CD8-positive, alpha-beta memory T cell (primary cell): ENCODE measurements at places on chromosomes 6 and 20. TPM values are rescaled to one million over a fixed set of nuclear protein-coding genes. Genes with fewer than 3 reads are reported as not detected.

DNA sequence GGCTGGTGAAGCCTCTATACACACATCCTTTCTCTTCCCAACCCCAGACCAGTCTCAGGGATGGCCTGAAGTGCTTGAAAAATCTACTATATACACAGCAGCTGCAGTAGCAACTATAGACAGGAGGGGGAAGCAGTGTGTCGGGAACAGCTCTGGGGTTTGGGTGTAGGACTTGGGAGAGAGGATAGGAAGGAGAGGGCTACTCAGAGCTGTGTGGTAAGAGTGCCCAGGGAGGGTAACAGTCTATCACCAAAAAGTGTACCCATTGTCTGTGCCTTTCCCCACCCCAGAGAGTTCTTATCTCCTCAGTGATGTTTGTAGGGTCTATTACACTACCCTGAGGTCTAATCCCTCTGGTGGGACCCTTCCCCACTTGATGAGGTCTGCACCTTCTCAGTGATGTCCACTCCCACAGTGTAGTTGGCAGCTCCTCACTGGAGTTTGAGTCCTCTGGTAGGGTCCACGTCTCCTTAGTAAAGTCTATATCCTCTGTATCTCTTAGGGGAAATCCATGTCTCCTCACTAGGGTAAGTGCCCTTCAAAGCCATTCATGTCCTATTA, 1.5 kb upstream of the GGT7 start:
- no peak for DNase-seq
- peaks cover 55% of the 10 kb centered on the region for H3K4me1 ChIP-seq
- H3K36me3 ChIP-seq = no peaks in the 10 kb centered on the region
- H3K27me3 ChIP-seq = no peaks in the 10 kb centered on the region
- no peak overlapping the region for H3K27ac ChIP-seq

DNA sequence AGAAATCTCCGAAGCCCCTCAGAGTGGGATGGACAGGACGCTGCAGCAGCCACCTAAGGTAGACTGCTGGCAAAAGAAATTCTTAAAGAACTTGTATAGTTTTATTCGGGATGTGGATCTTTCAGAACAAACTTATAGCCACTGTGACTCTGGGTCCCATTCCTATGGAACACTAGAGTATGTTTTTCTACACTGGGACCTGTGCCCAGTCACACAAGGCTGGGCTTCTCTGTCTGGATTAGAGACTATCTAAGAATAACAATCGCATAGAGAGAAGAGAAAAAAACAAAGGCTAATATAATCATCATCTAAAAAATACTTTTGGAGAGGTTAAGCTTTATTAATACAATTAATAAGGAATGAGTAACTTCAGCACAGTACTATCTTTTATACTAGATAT, 28.9 kb downstream of the RMND1 start:
- no peaks in the 10 kb centered on the region for H3K27me3 ChIP-seq
- peaks cover 15% of the 10 kb centered on the region for H3K36me3 ChIP-seq
- no peaks in the 10 kb centered on the region for H3K4me1 ChIP-seq
- H3K4me3 ChIP-seq = no peak overlapping the region

DNA sequence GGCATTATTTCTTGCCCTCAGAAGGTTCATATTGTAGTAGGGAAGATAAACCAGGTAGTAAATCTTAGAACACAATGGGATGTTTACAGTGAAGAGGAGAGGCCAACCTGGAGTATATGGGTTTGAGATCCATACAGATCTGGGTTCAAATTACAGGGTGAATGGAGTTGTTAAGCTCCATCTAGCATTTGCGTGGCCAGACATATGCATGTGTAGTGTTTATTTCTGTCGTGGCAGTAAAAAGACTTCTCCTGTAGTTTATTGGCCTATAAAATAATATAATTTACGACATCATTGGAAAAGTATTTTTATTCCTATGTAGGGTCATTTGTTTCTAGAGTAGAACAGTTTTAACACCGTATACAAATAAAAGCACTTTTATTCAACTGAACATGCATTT, 25.2 kb upstream of the TULP4 start:
- H3K4me1 ChIP-seq = peaks cover 61% of the 10 kb centered on the region
- no peaks in the 10 kb centered on the region for H3K36me3 ChIP-seq
- H3K4me3 ChIP-seq = no peak overlapping the region
- DNase-seq = no peak

FAM229B gene
- 7.2 TPM for total RNA-seq

PDE7B gene
- total RNA-seq = 0.04 TPM

DNA sequence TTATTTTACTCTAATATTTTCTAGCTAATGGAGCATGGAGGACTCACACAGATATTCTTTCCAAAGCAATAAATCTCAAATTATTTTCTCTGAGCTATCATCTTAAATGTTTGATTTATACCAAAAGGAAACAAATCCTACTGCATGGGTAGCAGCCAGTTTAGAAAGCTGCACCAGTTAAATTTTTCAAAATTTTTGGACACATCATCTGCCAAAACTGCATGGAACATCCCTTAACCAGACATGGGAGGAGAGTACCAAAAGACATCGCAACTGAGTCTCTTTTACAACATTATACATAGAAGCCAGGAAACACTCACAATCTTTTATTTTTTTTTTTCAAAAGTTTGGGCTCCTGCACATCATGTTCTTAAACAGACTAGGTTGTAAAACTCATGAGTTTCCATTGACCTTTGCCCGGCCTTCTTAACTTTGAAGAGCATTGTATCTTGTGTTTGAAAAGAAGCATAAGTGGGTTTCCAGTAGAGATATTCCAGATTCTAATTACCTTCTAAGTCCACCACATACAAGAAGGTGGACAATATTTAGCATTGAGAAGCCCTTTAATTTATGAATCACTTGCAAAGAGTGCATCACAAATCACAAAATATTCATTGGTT, 87.7 kb upstream of the HMGCLL1 start:
- DNase-seq = no peak
- no peaks in the 10 kb centered on the region for H3K36me3 ChIP-seq
- H3K4me3 ChIP-seq = no peak overlapping the region
- no peaks in the 10 kb centered on the region for H3K27me3 ChIP-seq

GRCh38 chr6:167643223-167643622, 183.5 kb upstream of the AFDN start:
- H3K27ac ChIP-seq = no peak overlapping the region
- no peaks in the 10 kb centered on the region for H3K36me3 ChIP-seq
- DNase-seq = no peak
- no peak overlapping the region for H3K4me3 ChIP-seq

PLEKHG1 gene
- total RNA-seq = 9.4 TPM

GRCh38 chr6:119195204-119195603, 116.7 kb upstream of the FAM184A start:
- no peak for DNase-seq
- no peaks in the 10 kb centered on the region for H3K27me3 ChIP-seq
- H3K4me3 ChIP-seq = no peak overlapping the region
- H3K36me3 ChIP-seq = no peaks in the 10 kb centered on the region
- H3K4me1 ChIP-seq = no peaks in the 10 kb centered on the region

DNA sequence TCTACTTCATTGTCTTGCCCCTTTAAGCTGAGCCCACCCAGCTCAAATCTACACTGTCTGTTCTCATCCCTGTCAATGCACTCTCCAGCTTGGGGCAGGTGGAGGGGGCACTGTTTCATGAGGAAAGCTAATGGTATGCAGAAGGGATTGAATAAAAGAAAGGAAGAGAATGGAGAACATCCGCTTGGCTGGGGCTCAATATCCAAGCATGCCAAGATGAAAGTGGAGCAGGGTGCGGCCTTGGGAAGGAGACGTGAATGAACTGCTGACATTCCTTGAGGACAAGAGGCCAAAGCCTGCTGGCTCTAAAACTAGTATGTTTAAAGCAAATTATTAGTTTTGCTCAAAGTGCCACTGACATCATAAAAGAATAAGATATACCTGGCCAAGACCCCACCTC, 24.2 kb downstream of the AKAP12 start:
- no peaks in the 10 kb centered on the region for H3K27me3 ChIP-seq
- no peak for DNase-seq
- H3K4me1 ChIP-seq = no peaks in the 10 kb centered on the region
- H3K36me3 ChIP-seq = no peaks in the 10 kb centered on the region
- H3K4me3 ChIP-seq = no peak overlapping the region

IBTK gene
- 26.6 TPM for total RNA-seq

TRIM31 gene
- not detected for total RNA-seq

HLA-DOB gene
- 0.97 TPM for total RNA-seq

TREML2 gene
- total RNA-seq = 1.2 TPM

DNA sequence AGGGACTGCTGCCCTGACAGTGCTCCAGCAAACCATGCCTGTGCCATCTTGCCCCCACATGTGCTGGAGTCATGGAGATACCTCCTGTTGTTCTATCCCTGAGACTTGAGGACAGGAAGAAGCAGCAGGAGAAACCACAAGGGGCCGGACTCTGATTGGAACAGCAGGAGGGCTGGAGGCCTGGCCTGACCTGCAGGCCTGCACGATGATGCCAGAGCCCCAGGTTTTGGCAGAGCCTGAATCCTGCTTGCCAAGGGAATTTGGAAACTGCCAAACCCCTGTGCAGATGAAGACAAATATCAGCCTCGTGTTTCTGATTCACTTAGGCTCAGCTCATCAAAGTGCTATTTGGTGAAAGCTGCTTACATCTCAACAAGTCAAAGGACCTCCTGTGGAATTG, 177.6 kb downstream of the MAFB start:
- no peak overlapping the region for H3K4me3 ChIP-seq
- no peak for DNase-seq
- no peaks in the 10 kb centered on the region for H3K36me3 ChIP-seq
- no peak overlapping the region for H3K27ac ChIP-seq
- no peaks in the 10 kb centered on the region for H3K27me3 ChIP-seq

FRMD1 gene
- total RNA-seq = not detected

GRCh38 chr6:119749335-119749734, 399.8 kb upstream of the MAN1A1 start:
- H3K4me3 ChIP-seq = no peak overlapping the region
- H3K27ac ChIP-seq = no peak overlapping the region
- no peaks in the 10 kb centered on the region for H3K27me3 ChIP-seq
- no peak for DNase-seq

GRCh38 chr6:146829792-146830565, 231.2 kb downstream of the ADGB start:
- H3K27me3 ChIP-seq = no peaks in the 10 kb centered on the region
- DNase-seq = no peak
- no peaks in the 10 kb centered on the region for H3K36me3 ChIP-seq
- H3K4me1 ChIP-seq = no peaks in the 10 kb centered on the region

IFNGR1 gene
- 18.9 TPM for total RNA-seq

GRCh38 chr20:20491110-20491783, 123.3 kb downstream of the INSM1 start:
- no peaks in the 10 kb centered on the region for H3K4me1 ChIP-seq
- H3K27me3 ChIP-seq = no peaks in the 10 kb centered on the region
- H3K27ac ChIP-seq = no peak overlapping the region
- no peaks in the 10 kb centered on the region for H3K36me3 ChIP-seq

DNA sequence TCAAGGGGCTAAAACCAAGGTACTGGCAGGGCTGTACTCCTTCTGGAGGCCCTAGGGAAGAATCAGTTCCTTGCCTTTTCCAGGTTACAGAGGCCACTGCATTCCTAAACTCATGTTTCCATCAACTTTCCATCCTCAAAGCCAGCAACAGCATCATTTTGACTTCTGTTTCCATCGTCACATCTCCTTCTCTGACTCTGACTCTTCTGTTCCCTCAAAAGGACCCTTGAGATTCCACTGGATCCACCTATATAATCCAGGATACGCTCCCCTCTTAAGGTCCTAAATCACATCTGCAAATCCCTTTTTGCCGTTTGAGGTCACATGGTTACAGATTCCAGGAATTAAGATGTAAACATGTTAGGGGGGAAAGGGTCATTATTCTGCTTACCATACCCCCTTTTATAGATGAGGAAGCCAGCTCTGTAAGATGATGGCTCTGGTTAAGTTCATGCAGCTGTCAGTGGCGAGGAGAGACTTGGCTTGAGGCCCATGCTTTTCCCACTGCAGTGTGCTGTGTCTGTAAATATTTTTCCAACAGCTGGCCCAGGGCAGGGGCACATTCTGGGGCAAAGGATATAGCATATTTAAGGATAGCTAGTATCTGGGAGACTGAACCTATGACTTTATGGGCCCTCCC, 114.6 kb downstream of the TNFRSF21 start:
- H3K4me1 ChIP-seq = no peaks in the 10 kb centered on the region
- H3K36me3 ChIP-seq = no peaks in the 10 kb centered on the region
- H3K4me3 ChIP-seq = no peak overlapping the region
- no peaks in the 10 kb centered on the region for H3K27me3 ChIP-seq
- no peak overlapping the region for H3K27ac ChIP-seq
- DNase-seq = no peak

DNA sequence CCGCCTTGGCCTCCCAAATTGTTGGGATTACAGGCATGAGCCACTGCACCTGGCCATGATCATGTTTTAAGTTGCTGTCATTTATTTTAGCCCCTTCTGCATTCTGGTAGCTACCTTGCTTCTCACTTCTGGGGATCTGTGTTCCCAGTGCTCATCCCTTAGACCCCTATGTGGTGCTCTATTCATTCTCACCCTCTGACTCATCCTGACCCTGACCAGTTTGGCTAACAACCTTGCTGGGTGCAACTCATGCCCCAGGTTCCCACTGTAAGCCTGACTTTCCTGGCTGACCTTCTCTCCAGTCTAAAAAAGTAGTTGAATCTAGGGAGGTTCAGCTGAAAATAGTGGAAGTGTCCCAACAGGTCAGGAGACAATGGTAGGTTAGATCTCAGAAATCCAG, 47.4 kb downstream of the NOX3 start:
- H3K4me1 ChIP-seq = no peaks in the 10 kb centered on the region
- DNase-seq = no peak
- H3K36me3 ChIP-seq = no peaks in the 10 kb centered on the region
- H3K4me3 ChIP-seq = no peak overlapping the region

PPIL6 gene
- 0.13 TPM for total RNA-seq

GRCh38 chr6:5956939-5957338, 49.8 kb downstream of the NRN1 start:
- no peaks in the 10 kb centered on the region for H3K36me3 ChIP-seq
- no peaks in the 10 kb centered on the region for H3K27me3 ChIP-seq
- no peak overlapping the region for H3K4me3 ChIP-seq

- no peaks in the 10 kb centered on the region for H3K36me3 ChIP-seq
- DNase-seq = no peak
- no peaks in the 10 kb centered on the region for H3K4me1 ChIP-seq
- H3K27ac ChIP-seq = no peak overlapping the region
- H3K4me3 ChIP-seq = no peak overlapping the region
Measured at GRCh38 chr20:44115762-44116644, 71.0 kb downstream of the JPH2 start.

DNA sequence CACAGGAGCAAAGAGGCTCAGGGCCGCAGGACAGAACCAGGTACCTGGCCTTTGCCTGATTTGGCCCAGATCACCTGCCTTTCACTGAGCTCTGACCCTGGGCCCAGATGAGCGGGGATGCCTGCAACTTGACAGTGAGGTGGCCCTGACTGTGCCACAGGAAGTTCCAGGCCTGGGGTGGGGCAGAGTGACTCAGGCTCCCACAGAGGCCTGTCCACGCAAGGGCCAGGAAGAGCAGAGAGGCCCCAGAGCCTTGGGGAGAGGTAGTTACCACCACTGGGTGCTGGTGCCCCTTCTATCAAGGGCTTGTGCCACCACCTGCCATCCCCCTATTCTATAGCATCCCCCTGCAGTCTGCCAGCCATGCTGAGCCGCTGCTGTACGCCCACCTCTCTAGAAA, 4.1 kb upstream of the NOL4L start:
- no peak overlapping the region for H3K4me3 ChIP-seq
- DNase-seq = no peak
- H3K27me3 ChIP-seq = no peaks in the 10 kb centered on the region
- H3K4me1 ChIP-seq = peaks cover 14% of the 10 kb centered on the region
